ENCODE measurements at places on chromosomes 16 and 17. TPM values are rescaled to one million over a fixed set of nuclear protein-coding genes. Genes with fewer than 3 reads are reported as not detected.
A peak's percentile ranks its signal among the peaks of the same experiment; 100 is the strongest.

- peaks cover 2% of the 10 kb centered on the region for H3K36me3 ChIP-seq
- H3K27me3 ChIP-seq: peaks cover 10% of the 10 kb centered on the region
- H3K4me1 ChIP-seq: no peaks in the 10 kb centered on the region
- no peak overlapping the region for H3K27ac ChIP-seq
- no peak for DNase-seq
- H3K4me3 ChIP-seq: no peak overlapping the region
These were observed 24.4 kb downstream of the TNFRSF13B start for GRCh38 chr17:16947470-16947869.

GRCh38 chr17:21300601-21301571, 16.4 kb downstream of the MAP2K3 start:
- H3K4me3 ChIP-seq: no peak overlapping the region
- no peaks in the 10 kb centered on the region for H3K4me1 ChIP-seq
- H3K27me3 ChIP-seq: no peaks in the 10 kb centered on the region
- H3K27ac ChIP-seq: no peak overlapping the region
- peaks cover 47% of the 10 kb centered on the region for H3K36me3 ChIP-seq

DNA sequence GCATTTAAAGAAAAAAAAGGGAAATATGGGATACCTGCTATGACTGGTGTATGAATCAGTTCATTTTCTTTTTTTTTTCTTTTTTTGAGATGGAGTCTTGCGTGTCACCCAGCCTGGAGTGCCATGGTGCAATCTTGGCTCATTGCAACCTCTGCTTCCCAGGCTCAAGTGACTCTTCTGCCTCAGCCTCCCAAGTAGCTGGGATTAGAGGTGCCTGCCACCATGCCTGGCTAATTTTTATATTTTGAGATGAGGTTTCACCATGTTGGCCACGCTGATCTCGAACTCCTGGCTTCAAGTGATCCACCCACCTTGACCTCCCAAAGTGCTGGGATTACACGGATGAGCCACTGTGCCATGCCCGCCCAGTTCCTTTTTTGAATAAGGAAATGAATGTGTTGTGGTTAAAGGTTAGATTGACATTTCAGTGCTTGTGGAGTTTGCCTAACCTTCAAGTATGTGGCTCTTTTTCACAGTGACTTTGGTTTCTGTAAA, 7.7 kb downstream of the HAPSTR1 start:
- H3K27me3 ChIP-seq: no peaks in the 10 kb centered on the region
- DNase-seq: peak; percentile 55

- peaks cover 27% of the 10 kb centered on the region for H3K36me3 ChIP-seq
- peak; percentile 55 for DNase-seq
- H3K27ac ChIP-seq: peak overlapping the region; percentile 91
- H3K4me1 ChIP-seq: peaks cover 28% of the 10 kb centered on the region
These were observed 20.7 kb downstream of the ACSF3 start for GRCh38 chr16:89114159-89114981.

GRCh38 chr17:1999557-2000251, 25.4 kb downstream of the RTN4RL1 start:
- H3K27ac ChIP-seq: no peak overlapping the region
- no peak overlapping the region for H3K4me3 ChIP-seq
- no peaks in the 10 kb centered on the region for H3K36me3 ChIP-seq

GRCh38 chr16:29761882-29762281, 16.1 kb upstream of the C16orf54 start:
- peaks cover 6% of the 10 kb centered on the region for H3K4me1 ChIP-seq
- no peaks in the 10 kb centered on the region for H3K27me3 ChIP-seq
- H3K4me3 ChIP-seq: no peak overlapping the region
- no peak overlapping the region for H3K27ac ChIP-seq
- DNase-seq: no peak
- H3K36me3 ChIP-seq: no peaks in the 10 kb centered on the region

DNA sequence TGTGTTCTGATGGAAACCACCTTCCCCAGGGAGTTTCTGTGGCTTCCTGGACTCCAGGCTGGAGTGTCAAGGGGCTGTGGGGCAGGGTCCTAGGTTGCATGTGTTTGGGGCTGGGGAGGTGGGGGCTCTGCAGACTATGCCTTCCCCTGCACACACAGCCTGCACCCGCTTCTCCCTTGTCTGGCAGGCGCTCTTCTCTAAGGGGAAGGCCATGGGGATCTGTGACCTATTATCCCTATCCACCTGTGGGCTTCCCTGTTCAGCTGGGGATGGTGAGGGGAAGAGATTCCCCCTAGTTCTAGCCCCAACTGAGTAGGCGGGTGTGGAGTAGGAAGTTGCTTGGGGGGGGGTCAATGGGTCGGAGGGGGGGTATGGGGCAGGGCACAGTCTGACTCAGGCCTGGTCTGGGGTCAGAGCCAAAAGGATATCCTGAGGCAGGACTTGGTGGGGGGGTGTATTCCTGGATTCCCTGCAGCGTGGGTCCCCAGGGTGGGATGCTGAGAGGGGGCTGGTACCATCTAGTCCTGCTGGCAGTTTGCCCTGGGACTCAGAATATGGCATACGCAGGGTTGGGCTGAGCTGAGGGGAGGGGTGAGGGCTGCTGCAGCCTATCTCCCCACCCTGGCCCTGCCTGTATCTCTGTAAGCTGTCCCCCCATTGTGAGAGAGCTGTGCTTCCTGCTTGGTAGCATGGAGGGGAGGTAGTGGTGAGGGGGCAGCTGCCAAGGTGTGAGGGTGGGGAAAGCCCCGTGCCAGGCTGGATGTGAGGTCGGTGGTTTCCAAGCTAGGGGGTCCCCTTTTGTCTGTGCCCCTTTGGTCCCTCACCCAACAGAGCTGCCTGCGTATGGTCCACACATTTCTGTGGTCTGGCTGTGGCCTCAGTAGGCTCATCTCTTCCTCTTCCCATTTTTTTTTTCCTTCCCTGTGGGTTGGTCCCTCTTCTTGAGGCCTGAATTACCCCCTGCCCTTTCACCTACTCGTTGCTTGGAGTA, 14.7 kb downstream of the RARA start:
- H3K36me3 ChIP-seq: peaks cover 12% of the 10 kb centered on the region
- H3K27ac ChIP-seq: peak overlapping the region; percentile 99
- H3K4me3 ChIP-seq: peak overlapping the region; percentile 98

DNA sequence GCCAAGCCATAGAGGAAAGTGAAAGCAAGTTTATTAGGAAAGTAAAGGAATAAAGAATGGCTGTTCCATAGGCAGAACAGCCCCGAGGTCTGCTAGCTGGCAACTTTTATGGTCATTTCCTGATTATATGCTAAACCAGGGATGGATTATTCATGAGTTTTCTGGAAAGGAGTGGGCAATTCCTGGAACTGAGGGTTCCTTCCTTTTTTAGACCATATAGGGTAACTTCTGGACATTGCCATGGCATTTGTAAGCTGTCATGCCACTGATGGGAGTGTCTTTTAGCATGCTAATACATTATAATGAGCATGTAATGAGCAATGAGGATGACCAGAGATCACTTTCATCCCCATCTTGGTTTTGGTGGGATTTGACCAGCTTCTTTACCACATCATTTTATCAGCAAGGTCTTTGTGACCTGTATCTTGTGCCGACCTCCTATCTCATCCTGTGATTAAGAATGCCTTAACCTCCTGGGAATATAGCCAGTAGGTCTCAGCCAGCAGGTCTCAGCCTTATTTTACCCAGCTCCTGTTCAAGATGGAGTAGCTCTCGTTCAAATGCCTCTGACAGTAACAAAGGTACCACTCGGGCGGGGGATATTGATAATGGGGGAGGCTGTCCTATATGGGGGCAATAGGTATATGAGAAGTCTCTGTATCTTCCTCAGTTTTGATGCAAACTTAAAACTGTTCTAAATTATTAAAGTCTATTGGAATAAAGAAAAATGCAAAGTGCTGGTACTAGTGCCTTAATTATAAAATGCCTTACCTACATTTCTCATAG, 38.9 kb upstream of the HELZ start:
- no peaks in the 10 kb centered on the region for H3K36me3 ChIP-seq
- H3K4me1 ChIP-seq: no peaks in the 10 kb centered on the region
- no peak overlapping the region for H3K4me3 ChIP-seq
- no peak for DNase-seq

DNA sequence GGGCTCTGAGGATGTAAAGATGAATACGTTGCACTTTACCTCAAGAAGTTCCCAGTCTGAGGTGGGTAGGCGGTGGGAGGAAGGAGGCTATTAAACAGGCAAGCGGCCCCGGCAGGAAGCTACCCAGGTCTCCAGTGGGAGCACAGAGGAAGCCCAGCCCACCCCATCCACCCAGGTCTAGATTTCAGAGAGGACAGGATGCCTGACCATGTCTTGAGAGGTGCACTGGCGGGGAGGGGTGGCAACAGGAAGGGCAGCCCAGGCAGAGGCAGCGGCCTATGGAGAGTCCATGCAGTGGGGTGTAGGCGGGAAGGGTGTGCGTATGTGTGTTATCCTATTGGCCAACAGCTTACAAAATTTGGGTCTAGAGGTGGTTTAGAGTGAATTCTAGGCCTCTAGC, 13.9 kb downstream of the SARM1 start:
- peaks cover 20% of the 10 kb centered on the region for H3K4me1 ChIP-seq
- DNase-seq: peak; percentile 47
- peak overlapping the region; percentile 48 for H3K27ac ChIP-seq
- H3K4me3 ChIP-seq: peak overlapping the region; percentile 84
- peaks cover 2% of the 10 kb centered on the region for H3K27me3 ChIP-seq
- peaks cover 28% of the 10 kb centered on the region for H3K36me3 ChIP-seq

- peaks cover 25% of the 10 kb centered on the region for H3K4me1 ChIP-seq
- peaks cover 36% of the 10 kb centered on the region for H3K36me3 ChIP-seq
- DNase-seq: no peak
- H3K27ac ChIP-seq: peak overlapping the region; percentile 97
These were observed 172.5 kb downstream of the AHSP start for GRCh38 chr16:31700200-31700529.

DNA sequence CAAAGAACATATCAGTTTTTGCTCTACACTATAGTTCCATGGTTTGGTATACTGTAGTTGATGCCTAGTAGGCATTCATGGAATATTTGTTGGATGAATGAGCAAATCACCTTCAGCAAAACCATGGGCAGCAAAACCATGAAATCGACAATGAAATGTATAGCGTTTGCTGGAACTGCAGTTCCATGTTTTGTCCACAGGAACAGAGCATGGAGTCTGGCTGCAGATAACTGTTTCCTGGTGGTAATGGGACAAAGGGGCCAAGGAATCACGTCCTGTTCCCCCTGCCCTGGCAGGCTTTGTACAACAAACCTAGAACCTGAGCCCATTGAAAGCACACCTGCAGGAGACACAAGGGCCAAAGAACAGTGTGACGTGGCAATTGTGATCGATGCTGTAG, 101.1 kb downstream of the USP31 start:
- no peak overlapping the region for H3K4me3 ChIP-seq
- no peak overlapping the region for H3K27ac ChIP-seq
- H3K4me1 ChIP-seq: no peaks in the 10 kb centered on the region
- peaks cover 30% of the 10 kb centered on the region for H3K27me3 ChIP-seq
- DNase-seq: no peak
- no peaks in the 10 kb centered on the region for H3K36me3 ChIP-seq

DNA sequence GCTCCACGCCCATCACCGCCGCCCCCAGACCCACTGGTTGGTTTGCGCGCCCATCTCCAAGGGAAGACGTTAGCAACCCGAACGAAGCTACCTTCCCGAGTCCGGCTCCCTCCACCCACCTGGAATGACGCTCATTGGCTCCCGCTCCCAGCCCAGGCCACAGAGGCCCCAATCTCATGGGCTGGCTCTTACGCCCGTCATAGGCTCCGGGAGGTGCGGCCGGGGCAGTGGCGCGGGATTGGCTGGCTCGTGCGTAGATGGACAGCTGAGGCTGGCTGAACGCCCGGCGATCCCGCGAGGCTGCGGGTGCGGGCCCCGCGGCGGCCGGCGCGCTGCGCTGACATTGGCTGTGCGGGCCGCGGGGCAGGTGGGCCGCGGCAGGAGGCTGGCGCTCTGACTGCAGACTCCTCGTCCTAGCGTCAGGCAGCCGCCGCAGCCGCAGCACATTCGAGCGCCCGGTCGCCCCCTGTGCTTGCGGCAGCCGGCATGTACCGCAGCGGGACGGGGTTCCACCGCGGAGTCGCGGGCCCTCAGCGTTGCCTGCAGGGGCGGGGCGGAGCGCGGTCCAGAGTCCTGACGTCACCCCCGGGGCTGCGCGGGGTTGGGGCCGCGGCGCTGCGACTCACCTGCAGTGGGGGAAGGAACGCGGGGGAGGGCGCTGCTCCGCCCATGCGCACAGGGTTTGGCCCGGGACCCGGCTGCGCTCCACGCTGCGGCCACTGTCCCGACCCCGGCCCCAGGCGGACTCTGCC, 453 bp upstream of the MYH10 start:
- peaks cover 49% of the 10 kb centered on the region for H3K27me3 ChIP-seq
- peak; percentile 97 for DNase-seq
- peak overlapping the region; percentile 86 for H3K4me3 ChIP-seq
- H3K36me3 ChIP-seq: no peaks in the 10 kb centered on the region
- H3K27ac ChIP-seq: peak overlapping the region; percentile 75
- H3K4me1 ChIP-seq: peaks cover 13% of the 10 kb centered on the region

DNA sequence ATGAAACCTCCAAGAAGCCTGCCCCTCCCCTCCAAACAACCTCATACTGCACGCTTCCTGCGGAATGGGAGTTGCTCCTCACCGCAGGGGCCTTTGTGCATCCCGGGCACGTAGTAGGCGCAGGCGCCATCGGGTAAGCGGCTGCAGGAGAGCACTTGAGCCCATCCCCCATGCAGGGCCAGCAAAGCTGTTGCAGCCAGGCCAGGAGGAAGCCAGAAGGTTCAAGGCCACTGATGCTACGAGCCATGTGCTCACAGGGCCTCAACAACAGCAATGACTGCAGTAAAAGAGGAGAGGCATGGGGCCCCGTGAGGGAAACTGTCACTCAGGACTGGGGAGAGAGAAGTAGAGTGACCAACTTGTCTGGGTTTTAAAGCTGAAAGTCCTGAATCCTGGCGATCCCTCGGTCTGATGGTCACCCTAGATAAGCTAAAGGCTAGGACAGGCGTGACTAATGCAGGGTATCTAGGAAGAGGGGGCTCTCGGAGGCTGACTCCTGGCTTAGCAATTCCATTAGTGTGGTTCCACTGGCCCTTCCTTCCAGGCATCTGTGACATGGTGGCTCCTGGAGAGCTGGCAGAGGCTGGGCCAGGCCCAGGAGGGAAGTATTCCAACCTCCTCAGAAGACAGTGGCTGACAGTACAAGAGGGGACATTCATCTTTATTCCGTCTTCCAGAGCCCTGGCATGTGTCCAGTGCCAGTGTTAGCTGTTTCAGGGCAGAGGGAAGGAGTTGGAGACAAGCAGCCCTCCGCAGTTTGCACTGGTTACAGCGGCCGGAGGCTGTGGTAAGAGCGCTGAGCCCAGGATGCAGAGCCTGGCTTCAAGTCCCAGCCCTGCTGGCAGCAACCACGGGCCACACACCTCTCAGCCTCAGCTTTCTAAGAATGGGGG, 20.8 kb downstream of the GOSR2 start:
- no peak overlapping the region for H3K27ac ChIP-seq
- H3K4me3 ChIP-seq: no peak overlapping the region
- H3K27me3 ChIP-seq: no peaks in the 10 kb centered on the region
- DNase-seq: peak; percentile 41
- H3K4me1 ChIP-seq: peaks cover 22% of the 10 kb centered on the region

CRISPLD2 gene
- 0.16 TPM for total RNA-seq

CPHXL2 gene
- total RNA-seq: not detected

TOX3 gene
- total RNA-seq: not detected

GGT6 gene
- total RNA-seq: not detected

SLC6A4 gene
- not detected for total RNA-seq

MFAP4 gene
- total RNA-seq: 0.70 TPM

ZNF200 gene
- total RNA-seq: 8.7 TPM

RPRML gene
- total RNA-seq: not detected
